ENCODE measurements at places on chromosomes 13 and 19.

GRCh38 chr13:110307767-110308655 is 927 bp downstream of the COL4A2 start:
- no peak for DNase-seq

DNA sequence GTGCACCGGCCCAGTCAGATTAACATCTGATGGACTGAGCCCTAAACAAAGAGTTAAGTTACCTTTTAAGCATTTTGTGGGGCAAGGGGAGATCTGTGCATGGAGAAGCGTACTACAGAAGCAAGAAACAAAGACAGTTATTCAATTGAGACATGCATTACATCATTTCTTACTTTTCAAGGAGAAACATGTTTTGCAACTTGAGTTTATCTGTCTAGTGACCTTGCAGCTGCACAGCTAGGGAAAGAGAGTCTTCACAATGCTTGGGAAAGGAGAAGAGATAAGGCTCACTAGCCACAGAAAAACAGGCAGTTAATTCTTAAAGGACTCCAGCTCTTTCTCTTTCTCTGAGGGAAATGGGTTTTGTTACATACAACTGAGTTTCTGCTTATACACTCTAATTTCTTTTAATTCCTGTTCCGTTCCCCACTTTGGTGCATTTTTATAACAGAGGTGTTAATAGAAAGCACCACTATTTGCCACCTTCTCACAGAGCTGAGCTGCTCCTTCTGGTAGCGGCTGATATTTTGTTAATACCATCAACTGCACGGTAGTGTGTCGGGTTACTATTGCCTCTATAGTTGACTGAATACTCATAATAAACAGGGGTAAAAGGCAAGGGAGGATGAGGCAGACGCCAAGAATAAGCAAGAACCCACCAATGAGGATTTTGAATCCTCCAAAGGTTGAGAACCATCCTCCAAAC is 55.9 kb downstream of the ZNF431 start:
- DNase-seq = no peak

GRCh38 chr13:55566334-55566733 is 1574.4 kb upstream of the PRR20A start:
- DNase-seq = no peak

DNA sequence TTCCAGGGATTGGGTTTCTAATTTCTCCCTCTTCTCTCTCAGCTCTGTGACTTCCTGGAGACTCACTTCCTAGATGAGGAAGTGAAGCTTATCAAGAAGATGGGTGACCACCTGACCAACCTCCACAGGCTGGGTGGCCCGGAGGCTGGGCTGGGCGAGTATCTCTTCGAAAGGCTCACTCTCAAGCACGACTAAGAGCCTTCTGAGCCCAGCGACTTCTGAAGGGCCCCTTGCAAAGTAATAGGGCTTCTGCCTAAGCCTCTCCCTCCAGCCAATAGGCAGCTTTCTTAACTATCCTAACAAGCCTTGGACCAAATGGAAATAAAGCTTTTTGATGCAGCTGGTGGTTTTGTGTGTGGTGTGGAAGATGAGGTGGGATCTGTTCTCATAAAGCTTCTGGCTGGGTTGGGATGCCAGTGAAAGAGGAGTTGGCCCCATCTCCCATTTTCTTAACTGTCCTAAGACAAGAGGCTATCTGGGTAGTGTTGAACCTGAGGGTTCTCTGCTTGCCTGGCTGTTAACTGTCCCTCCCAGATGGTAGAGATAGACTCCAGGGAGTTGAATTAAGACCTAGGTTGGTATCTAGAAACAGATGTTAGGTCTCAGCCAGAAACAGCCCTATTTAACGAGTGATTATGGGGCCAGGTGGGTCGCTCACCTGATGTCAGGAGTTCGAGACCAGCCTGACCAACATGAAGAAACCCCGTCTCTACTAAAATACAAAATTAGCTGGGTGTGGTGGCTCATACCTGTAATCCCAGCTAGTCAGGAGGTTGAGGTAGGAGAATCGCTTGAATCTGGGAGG is 1.6 kb downstream of the FTL start:
- DNase-seq = no peak

DNA sequence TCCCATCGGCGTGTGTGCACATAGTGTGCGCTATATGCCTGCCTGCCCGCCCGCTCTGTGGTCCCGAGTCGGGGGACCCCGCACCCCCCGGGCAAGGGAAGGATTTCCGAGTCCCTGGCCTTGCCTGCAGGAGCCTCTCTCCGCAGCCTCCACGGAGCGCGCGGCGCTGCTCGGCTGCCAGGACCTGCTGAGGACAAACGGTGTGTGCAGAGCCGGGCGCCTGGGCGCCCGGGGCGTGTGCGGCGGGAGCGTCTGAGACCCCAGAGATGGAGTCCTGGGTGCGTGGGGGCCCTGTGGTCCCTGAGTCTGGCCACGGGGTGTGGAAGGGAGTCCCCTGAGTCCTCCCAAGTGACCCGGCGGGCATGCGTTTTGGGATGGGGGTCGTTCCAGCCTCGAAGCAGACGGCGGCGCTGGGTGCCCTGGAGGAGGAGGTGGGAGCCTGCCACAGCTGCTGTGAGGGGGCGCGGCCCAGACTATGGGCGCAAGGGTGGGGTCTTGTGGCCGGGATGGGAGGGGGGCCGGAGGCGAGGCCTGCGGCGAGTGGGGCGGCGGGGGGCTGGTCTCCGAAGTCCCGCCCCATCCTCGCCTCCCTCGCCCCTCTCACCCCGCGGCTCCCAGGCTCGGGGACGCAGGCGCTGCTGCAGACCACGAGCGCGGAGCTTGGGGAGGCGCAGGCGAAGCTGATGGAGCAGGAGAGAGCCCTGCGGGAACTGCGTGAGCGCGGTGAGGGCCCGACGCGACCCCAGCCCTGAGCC is 25.3 kb downstream of the CLEC4M start:
- no peak for DNase-seq

DNA sequence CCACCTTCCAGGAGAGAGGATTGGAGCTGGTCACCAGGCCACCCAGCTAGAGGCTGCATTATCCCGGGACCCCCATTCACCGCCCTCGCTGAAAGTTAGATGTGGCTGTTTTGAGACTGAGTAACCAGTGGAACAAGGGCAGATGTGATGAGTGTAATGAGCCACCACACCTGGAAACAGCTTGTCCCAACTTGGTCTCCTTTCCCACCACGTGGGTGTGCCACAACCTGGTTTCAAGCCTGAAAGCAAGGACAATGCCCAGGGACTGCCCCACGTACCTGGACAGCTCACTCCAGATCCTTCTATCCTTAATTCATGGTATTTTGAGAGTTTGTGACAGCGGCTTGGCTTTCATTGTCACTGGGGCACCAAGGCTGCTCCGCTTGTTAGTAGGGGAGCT is 7.0 kb downstream of the LGI4 start:
- DNase-seq = no peak

GRCh38 chr19:33393286-33394005 is 19.9 kb downstream of the CEBPG start:
- no peak for DNase-seq

- DNase-seq = no peak
Observed at GRCh38 chr13:100399455-100399854, 189.1 kb downstream of the GGACT start.

GRCh38 chr19:1855828-1856255 is 7.5 kb downstream of the KLF16 start:
- no peak for DNase-seq
